ENCODE measurements at places on chromosomes 3 and 15.

GRCh38 chr3:42763021-42763420, 10.0 kb downstream of the CCDC13 start:
- DNase-seq = no peak

DNA sequence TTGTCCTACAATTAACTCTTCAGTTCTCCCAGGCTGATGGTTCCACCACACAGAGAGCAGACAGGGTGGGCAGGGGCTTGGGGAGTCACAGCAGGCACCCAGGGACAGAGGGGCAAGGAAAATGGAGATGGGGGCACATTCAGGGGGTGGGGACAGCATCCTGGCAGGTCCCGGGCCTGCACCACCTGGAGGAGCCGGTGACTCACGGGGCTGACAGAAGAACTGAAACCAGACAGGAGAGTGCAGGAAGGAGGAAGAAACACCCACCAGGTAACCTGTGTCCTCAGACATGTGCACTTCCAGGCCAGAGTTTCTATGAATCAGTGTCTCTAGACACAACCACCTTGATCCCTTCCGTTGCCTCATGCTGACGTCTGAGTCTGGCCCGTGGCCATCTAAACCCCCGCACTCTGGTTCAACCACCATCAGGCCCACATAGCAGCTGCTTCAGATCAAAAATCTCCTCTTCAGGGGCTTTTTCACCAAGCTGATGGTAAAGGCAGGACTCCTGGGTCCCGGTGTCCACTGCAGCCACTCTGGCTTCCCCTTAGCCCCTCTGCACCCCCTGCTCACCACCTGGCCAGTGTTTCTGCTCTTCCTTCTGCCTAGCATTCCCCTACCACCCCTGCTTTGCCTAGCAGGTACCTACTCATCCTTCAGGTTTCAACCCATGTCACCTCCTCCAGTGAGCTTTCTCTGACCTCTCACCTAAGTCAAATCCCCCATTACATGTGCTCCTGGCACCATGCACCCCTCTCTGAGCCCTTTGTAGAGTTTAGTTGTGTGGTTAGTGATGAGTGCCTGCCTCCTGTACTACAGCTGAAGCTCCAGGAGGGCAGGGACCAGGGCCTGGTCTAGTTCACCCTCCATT, 16.5 kb upstream of the CYP11A1 start:
- no peak for DNase-seq

DNA sequence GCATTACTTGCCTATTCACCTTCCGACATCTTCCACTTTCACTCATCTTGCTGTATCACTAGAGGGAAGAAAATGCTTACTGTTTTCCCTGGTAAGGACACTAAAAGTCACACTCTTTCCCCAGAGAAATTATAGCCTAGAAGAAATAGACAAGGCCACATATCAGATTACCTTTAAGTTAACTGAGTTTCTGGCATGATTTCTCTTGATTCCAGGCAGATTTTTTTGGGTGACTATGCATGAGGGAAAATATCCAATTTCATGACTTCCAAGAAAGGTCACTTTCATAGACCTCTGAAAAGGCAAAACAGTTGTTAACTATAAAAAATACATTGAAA, 30.3 kb downstream of the TCF12 start:
- DNase-seq = no peak

DNA sequence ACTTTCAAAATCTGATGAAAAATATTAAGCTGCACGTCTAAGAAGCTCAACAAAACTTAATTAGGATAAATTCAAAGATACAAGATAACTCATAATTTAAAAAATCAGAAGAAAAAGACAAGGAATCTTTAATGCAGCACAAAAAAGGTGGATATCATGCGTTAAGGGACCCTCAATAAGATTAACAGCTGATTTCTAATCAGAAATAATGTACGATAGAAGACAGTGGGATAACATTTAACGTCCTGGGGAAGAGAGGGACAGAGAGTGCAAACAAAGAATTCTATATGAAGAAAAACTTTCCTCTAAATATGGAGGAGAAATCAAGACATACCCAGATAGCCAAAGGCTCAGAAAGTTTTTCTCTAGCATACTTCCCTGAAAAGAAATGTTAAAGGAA, 519.5 kb downstream of the PYDC2 start:
- DNase-seq = no peak

DNA sequence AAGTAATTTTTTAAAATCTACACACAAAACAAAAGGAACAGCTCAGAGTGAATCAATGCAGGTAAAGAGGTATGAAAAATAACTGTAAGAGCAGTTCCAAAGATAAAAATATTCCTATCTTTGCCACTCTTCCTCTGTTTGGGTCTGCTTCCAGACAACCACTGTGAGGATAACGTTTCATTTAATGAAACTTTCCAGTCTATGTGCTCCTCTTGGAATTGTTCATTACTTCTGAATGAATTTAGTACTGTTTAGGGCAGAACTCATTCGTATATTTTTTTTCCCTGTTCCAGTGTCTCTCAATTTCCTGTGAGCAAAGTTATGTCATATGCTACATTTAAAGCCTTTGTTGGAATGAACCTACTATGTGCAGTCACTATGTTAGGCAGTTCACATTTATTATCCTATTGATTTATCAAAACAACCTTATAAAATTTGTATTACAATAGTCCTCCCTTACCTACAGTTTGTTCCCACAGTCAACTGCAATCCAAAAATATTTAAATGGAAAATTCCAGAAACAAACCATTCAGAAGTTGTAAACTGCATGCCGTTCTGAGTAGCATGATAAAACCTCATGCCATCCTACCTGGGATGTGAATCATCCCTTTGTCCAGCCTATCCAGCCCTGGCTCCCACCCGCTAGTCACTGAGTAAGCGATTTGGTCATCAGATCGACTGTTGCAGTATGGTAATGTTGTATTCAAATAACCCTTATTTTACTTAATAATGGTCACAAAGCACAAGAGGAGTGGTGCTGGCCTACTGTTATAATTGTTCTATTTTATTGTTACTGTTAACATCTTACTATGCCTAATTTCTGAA, 98.1 kb downstream of the TMCC1 start:
- no peak for DNase-seq

DNA sequence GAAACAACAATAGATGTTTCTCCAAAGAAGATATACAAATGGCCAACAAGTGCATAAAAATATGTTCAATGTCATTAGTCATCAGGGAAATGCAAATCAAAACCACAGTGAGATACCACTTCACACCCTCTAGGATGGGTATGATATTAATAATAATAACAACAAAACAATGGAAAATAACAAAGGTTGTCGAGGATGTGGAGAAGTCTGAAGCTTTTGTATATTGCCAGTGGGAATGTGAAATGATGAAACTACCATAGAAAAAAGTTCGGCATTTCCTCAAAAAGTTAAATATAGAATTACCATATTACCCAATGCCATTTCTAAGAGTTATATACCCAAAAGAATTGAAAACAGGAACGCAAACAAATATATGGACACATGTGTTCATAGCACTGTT, 10.8 kb downstream of the BHLHE40 start:
- no peak for DNase-seq

DNA sequence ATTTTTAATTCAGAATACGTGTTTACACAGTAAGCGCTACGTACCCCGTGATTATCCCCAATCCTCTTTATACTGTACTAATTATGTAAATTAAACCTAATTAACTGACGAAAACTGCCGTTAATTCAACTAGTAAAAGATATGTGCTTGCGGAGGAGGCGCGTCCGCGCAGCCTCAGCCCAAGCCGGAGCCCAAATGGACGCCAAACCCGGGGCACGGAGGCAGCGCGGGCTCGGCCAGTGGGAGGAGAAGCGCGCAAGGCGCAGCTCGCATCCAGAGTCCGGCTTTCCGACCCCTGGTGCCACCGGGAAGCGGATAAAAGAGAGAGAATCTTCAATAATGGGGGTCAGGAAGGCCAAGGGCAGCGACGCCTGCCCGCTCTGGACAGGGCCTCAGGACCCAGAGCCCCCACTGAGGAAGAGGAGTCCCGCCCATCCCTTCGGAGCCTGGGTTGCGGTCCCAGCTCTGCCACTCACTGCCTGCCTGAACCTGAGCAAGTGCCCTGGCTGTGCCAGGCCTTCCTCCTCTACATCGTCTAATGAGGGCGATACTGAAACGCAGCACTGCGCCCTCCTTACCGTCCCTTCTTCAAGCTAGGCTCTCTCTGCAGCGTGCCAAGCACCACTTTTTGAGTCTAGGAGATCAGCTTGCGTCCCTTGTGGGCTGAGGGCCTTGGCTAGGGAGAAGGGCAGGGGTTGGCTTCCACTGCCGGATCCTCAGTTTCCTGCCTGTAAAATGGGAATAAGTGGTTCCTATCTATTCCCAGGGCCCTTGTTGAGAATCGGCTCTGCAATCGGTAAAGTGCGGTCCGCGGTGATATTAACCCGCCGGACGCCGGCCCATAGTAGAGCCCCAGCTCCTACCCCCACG, 5.0 kb upstream of the SKOR1 start:
- DNase-seq = no peak

DNA sequence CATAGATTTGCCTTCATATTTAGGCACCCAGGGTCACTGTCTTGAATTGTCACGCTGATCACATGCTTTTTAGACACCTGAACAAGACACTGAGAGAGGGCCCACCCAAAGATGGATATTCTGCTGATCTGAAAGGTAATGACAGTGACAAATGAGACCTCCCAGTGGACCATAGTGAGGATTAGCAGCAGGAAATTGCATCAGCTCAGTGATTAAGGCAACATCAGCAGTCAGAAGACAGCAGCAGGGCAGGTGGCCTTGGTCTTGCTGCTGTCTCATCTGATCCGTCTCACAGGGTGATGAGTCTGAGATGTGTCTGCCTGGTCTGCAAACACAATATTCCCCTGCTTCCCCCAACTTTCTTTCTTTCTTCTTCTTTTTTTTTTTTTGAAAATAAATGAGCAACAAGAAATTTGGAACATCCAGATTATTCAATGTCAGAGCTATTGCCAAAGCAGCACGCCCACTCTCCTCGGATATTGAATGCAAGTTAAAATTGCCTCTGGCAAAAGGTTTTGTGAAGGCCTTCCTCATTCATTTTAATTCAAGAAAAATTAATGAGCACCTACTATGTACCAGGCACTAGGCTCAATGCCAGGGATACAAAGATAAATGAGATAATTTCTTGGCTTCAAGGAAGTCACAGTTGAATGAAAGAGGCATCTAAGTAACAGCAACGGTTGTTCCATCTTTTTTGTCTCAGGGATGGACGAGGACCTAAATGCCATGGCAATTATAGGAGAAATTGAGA, 14.1 kb downstream of the OTOL1 start:
- no peak for DNase-seq

- no peak for DNase-seq
Observed at GRCh38 chr3:142236173-142236572, 10.8 kb upstream of the GK5 start.

DNA sequence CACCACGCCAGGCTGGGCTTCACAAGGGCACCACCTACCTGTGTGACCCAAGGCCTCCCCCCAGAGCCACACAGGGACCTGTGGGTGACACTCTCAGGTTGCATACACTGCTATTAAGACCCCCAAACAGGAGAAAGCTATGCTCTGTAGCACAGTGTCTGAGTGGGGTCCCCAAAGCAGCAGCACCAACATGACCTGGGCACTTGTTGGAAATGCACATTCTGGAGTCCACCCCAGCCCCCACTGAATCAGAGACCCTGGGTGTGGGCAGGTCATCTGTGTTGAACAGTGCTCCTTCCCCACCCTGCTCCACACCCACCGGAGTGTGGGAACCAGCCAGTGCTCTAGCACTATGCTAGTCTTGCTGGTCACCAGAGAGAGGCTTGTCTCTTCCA, 76.1 kb downstream of the ADAMTS17 start:
- DNase-seq = no peak

- no peak for DNase-seq
Observed at GRCh38 chr15:101017093-101017754, 98.1 kb downstream of the LRRK1 start.

DNA sequence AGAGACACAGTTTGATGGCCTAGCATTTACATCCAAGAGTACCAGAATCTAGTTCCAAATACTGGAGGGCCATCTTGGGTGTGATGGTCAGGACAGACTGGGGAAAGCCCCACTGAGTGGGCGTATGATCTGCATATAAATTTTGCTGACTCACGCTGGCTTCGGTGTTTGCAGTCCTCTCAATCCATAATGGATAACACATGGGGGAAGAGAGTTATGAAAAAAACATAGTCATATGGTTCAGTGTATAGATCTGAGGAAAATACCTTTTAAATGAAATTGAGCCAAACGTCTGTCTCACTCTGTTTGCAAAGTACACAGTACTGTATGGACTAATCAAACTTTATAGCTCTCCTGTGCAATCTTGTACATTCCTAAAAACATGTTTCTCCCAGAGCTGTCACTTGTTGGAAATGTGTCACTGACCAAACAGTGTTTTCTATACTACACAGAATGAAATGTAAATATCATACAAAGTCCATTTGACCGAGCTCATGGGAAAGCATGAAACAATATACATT, 125.3 kb upstream of the THBS1 start:
- DNase-seq = no peak

- no peak for DNase-seq
Observed at GRCh38 chr15:82140886-82141285, 95.1 kb upstream of the MEX3B start.

GRCh38 chr3:127914584-127914983, 448 bp upstream of the KBTBD12 start:
- no peak for DNase-seq

DNA sequence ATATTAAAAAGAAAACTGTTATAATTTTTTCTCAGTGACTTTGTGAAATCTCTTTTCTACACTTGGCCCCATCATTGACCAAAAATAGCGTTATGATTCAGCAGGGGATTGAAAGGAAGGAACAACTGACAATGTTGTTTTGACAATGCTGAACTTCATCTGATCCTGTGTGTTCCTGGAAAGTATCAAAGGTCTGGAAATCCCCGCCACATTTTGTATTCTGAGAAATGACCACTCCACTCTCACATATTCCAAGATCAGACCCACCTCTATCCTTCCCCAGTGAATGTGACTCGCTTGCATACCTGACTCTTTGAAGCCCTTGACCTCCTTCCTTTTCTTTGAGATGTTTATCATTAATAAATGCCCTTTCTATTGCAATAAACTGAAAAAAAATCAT, 9.7 kb upstream of the RIOX2 start:
- no peak for DNase-seq

DNA sequence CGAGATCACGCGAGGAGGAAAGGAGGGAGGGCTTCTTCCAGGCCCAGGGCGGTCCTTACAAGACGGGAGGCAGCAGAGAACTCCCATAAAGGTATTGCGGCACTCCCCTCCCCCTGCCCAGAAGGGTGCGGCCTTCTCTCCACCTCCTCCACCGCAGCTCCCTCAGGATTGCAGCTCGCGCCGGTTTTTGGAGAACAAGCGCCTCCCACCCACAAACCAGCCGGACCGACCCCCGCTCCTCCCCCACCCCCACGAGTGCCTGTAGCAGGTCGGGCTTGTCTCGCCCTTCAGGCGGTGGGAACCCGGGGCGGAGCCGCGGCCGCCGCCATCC, 1.1 kb upstream of the SETD5 start:
- peak; percentile 98 for DNase-seq

DNA sequence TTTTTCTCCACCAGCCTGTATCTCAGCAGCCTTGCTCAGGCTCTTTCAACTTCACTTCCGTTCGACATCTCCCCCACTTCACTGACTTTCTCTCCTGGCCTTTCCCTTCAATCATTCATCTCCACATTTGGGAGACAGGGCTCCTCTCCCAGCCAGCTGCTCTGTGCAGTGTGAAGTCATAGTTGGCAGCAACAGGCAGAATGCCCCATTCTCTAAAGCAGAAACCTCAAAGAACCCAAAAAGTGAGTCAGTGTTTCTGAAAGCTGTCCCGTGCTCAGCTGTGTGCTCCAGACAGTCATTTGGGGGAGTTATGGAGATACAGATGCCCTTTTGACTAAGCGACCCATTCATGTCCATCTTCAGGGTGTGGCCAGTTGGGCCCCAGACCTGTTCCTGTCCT, 54.3 kb downstream of the NTRK3 start:
- no peak for DNase-seq

- DNase-seq = no peak
Observed at GRCh38 chr15:60382773-60383674, 14.8 kb downstream of the ANXA2 start.
